Adipocyte (in vitro differentiated cells): ENCODE measurements at places on chromosomes 6 and 20.
A peak's percentile ranks its signal among the peaks of the same experiment; 100 is the strongest.

DNA sequence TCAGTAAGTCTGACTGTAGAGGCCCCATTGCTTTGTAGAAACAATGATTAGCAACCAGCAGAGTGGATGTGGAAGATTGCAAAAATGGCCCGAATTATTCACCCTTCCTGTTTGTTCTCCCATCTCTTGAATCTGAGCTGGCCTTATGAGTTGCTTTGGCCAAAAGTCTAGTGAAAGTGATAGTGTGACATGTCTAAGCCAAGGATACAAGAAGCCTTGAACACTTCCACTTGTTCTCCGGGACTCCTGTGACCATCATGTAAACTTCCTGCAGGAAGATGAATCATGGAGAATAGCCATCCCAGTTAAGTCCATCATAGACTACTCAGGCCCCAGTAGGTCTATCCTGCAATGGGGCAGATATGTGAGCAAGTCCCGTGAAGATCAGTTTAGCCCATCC lies 252.0 kb upstream of the JAG1 start:
- DNase-seq = no peak

DNA sequence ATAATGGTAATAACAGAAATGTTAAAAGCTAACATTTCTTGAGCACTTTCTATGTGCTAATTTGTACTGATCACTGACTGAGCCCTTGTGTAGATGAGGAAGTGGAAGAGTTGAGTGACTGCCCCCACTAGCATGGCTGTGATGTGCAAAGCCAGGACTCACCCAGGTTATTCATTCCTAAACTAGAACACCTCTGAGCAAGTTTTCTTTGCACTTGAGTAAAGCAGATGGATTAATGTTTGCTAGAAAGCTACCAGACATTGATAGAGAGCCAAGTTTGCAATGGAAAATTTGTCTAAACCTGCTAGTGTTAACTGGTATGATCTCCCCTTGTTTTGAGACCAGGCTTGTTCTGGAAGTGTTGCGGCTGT lies 467.4 kb upstream of the PLCB4 start:
- no peak for DNase-seq

DNA sequence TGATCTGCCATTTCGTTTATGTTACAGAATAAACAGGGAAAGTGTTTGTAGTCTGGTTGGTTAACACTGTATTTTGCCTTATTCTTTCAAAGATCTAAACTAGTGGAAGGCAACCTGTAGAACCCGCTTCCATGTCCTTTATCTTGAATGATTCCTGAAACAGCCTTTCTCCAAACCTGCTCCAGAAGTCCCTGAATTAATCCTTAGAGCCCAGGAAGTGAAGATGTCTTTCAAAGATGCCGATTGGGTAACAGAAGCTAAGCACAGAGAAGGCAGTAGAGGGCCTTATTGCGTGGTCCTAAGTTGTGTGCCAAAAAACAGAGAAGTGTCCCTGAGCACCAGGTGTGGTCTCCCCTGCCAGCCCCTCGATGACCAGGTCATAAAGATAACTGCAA lies 19.2 kb upstream of the ZSCAN16 start:
- peak; percentile 51 for DNase-seq

DNA sequence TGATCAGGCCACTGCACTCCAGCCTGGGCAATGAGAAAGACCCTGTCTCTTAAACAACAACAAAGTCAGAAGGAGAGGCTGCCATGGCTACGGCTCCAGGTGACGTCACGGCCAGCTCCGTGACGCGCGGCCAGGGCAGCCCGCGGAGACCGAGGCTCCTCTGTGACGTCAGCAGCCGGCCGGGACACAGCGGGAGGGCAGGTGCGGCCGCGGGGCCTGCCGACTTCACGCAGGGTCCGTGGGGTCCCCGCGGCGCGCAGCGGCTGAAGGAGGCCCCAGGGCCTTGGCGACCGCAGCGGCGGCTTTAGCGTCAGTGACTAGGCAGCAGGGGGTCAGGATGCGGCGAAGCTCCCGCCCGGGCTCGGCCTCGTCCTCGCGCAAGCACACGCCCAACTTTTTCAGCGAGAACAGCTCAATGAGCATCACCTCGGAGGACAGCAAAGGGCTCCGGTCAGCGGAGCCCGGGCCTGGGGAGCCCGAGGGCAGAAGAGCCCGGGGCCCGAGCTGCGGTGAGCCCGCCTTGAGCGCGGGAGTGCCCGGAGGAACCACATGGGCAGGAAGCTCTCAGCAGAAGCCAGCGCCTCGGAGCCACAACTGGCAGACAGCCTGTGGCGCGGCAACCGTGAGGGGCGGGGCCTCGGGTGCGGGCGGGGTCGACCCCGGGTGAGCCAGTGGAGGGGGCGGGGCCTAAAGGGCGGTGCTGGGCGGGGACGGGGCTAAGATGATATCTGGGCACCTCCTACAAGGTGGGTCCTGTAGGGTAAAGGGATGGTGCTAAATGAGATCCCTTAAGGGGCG lies at the start of gene SPAG4:
TSS of gene SPAG4 (plus strand) at position 163 of the 798 bp plus-strand sequence. CDS start at position 338, 175 bp downstream.
- DNase-seq = peak; percentile 99

- DNase-seq = no peak
Observed at GRCh38 chr6:54481091-54481490, 172.8 kb downstream of the TINAG start.

- no peak for DNase-seq
Observed at GRCh38 chr6:138499303-138500018, at the start of gene NHSL1. NHSL1 (minus strand) TSS chr6:138499494; CDS start chr6:138499290, 204 bp downstream.

DNA sequence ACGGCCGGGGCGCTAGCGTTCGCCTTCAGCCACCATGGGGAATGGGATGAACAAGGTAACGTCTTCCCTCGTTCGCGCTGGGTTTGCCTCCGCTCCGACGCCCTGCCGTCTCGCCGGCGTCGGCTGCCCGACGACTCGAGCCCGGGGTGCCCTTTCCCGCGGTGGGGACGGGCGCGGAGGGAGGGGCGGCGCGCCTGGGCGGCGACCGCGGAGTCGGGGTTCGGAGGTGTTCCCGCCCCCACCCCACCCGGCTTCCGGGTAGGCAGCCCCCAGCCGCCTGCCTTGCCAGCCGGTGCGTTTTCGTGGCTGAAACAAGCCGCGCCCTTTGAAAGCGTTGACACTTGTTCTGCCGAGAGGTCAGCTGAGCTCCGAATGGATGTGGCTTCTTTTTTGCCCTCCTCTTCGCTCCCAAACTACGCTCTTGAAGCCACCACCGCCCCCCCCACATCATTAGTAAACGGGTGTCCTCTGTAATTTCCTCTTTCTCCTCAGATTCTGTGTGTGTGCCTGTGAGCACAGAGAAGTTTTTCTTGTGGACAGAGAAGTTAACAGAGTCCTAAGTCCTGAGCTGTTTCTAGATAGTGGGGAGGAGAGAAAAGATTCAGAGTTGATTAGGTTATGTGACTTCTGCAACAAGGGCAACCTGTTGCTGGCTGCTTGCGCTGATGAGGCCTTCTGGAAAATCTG lies 362 bp downstream of the DUSP22 start:
- DNase-seq = peak; percentile 72

DNA sequence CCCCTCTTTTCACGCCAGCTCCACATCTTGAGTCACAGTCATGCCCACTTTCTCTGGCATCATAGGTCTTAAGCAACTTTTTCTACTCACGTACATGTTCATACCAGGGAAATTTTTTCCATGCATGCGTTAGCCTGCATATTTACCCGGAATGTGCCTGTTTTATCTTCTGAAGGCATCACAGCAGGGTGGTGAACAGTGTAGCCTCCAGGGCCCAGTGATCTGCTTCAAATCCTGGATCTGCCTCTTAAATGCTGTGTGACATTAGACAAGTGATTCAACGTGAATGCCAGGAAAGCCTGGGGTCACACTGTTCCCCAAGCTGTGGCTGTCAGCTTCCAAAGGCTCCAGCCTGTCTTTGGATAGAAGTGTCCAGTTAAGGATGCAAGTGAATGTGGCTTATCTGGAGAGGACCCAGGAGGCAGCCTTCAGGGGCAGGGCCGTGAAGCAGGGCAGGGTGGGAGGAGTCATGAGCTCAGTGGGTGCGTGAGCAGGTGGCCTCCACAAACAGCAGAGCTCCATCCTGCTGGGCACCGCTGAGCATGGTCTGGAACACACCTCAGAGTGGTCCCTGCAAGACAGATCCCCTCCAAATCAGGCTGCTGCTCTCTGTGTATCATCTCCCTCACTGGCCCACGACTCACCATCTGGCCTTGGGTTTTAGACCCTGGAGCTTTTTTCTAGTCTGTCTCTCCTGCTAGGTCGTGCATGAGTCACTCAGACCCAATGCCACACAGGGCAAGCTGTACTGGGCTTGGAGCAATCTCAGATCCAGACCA lies 30.4 kb upstream of the CD93 start:
- peak; percentile 95 for DNase-seq

DNA sequence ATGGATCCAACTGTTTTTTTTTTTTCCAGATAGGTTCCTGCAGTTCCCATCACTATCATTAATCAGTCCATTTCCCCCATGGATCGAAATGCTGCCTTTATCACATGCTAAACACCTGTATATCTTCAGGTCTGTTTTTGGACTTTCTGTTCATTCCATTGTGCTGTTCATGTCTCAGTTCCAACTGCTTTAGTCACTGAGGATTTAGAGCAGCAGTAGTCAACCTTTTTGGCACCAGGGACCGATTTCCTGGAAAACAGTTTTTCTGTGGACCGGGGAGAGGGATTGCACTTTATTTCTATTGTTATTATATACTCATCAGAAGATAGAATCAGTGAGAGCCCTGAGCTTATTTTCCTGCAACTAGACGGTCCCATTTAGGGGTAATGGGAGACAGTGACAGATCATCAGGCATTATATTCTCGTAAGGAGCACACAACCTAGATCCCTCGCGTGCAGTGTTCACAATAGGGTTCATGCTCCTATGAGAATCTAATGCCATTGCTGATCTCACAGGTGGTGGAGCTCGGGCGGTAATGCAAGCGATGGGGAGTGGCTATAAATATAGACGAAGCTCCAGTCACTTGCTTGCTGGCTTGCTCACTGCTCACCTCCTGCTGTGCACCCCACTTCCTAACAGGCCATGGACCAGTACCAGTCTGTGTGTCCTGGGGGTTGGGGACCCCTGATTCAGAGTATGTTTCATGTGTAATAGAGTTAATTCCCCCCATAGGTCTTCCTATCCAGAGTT lies 46.0 kb downstream of the CAP2 start:
- DNase-seq = no peak

GRCh38 chr6:53014063-53014462 lies 19.0 kb upstream of the GSTA4 start:
- DNase-seq = peak; percentile 89

DNA sequence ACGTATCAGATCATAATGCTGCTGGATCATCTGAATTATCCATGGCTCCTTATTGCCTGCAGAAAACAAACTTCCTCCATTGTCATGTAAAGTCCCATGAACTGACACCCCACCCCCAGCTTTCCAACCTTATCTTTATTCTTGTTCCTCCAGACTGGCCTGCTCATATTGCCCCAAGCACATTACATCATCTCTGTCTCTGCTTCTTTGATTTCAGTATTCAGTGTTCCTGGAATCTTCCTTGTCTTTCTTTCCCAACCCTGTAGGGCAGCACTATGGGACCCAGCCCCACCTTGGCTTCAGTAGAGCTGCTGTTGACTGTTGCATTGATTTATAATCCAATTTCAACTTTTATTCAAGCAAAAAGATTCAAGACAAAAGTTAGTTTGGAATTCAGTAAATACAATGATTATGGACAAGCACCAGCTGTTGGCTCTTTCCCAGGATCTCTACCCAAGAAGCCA lies 187.5 kb upstream of the ECI2 start:
- peak; percentile 52 for DNase-seq

DNA sequence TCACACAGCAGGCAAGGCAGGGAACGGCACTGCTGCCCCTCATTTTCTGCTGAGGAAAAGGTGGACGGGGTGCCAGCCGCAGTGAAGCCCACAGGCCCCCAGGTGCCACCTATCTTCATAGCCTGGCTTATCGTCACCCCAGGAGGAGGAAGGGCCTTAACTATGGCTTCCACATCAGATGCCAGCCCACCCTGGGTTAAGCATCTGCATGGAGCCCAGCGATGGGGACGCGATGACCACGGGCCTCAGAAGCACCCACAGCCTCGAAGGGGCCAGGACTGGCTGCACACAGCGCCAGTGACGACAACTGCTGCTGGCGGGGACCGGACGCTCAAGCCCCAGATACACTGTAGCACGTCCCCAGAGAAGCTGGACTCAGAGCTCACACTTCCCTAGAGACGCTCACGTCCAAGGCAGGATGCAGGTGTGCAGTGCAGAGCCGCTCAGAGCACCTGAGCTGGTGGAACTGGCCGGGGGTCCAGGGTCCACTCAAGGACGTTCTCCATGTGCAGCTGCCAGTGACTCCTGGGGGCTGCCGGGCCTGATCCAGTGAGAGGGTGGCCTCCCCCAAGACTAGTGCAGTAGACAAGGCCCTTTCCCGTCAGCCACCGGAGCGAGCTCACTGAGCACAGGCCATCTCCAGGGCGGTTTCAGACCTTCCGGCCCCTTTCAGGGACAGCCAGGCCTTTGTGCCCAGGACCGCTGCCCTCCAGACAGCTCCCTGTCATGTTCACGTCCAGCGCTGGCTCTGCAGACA lies 83.0 kb downstream of the YTHDF1 start:
- DNase-seq = no peak

GRCh38 chr6:125910527-125910926 lies 46.0 kb upstream of the HINT3 start:
- peak; percentile 69 for DNase-seq

- DNase-seq = no peak
Observed at GRCh38 chr6:107344981-107345380, 114.4 kb downstream of the PDSS2 start.

- no peak for DNase-seq
Observed at GRCh38 chr6:20334962-20335361, 66.7 kb upstream of the E2F3 start.

DNA sequence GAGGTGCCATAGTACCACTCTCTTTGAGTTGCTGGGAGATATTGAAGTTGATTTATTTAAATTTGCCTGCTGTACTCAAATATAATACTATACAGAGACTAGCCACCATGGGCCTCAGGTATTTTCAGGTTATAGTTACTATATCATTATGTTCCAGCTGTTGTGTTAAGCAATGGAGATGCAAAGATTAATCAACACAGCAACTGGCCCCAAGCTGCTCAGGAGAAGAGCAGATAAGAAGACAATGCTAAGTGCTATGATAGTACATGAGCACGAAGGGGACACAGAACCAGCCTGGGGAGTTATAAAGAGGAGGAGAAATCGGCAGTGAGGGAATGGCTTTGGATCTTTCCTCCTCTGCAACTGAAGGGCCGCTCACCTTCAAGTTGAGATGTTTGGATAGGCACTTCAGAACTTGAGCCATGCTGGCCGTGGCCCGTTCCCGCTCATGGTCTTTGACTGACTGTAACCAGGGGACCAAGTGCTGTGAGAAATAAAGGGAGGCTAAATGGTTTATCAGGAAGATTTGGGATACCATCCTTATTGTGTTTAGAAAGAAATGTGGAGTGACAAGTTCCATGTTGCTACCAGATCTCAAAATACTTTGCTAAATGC lies 24.3 kb upstream of the RPN2 start:
- no peak for DNase-seq
